ENCODE measurements at places on chromosomes 5 and 9.
A peak's percentile ranks its signal among the peaks of the same experiment; 100 is the strongest.

DNA sequence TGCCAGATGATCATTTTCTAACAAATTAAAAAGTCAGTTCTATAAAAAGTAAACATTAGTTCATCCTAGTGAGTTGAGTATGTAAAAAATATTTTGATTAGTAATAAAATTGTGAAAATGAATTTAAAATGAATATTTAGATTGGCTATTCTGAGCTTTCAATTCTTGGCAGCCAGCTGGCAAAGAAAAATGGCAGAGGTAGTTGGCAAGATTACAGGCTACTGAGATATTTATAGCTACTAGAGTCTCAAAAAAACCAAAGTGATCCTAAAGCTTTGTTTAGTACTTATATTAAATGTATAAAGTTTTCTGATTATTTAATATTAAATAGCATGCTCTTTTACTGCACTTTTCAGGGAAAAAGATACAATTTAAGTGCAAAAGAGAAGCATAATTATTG lies 25.0 kb downstream of the SGTB start:
- no peak for DNase-seq

DNA sequence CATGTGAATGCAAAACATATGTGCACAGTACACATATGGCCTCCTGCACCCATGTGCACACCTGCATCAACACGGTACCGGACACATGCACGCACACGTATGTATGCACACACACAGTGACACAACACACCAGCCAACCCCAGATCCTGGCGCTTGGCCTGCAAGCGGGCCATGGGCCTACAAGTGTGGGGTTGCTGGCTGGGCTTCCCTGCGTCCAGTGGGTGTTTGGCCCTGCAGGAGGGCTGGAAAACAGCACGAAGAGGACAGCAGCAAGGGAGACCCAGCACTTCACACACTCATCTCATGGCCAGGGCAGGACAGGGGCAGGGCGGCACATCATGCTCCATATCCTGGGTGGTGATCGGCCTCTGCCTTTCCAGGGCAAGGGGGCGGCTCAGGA lies 77.7 kb downstream of the COL5A1 start:
- no peak for DNase-seq

- peak; percentile 21 for DNase-seq
Measured at GRCh38 chr9:125240649-125240999, 519 bp downstream of the HSPA5 start.

- no peak for DNase-seq
Measured at GRCh38 chr5:77170-77501, 14.8 kb upstream of the PLEKHG4B start.

GRCh38 chr5:162392336-162392735 lies 324.8 kb downstream of the GABRG2 start:
- DNase-seq = no peak

- no peak for DNase-seq
Measured at GRCh38 chr5:83552275-83552674, 80.7 kb downstream of the VCAN start.

GRCh38 chr9:35746583-35746982 lies 2.4 kb downstream of the GBA2 start:
- DNase-seq = no peak

DNA sequence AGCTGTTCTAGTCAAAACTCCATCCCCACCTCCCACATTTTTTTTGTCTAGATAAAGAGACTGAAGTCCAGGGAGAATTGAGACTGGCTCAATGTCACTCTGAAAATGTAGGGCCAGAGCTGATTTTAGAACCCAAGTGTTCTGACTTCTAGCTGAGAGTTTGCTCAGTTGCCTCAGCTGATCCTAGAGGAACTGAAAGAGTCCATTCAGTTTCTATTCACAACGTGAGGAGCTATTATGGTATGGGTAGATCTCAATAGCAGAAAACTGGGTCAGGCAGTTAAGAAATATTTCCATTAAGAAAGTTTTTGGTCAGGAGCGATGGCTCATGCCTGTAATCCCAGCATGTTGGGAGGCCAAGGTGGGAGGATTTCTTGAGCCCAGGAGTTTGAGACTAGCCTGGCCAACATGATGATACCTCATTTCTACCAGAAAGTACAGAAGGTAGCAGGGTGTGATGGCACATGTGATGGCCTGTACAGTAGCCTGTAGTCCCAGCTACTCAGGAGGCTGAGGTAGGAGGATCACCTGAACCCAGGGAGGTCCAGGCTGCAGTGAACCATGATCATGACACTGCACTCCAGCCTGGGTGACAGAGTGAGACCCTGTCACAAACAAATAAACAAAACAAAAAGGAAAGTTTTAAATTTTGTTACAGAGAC lies 61.7 kb downstream of the GLRA1 start:
- DNase-seq = no peak

DNA sequence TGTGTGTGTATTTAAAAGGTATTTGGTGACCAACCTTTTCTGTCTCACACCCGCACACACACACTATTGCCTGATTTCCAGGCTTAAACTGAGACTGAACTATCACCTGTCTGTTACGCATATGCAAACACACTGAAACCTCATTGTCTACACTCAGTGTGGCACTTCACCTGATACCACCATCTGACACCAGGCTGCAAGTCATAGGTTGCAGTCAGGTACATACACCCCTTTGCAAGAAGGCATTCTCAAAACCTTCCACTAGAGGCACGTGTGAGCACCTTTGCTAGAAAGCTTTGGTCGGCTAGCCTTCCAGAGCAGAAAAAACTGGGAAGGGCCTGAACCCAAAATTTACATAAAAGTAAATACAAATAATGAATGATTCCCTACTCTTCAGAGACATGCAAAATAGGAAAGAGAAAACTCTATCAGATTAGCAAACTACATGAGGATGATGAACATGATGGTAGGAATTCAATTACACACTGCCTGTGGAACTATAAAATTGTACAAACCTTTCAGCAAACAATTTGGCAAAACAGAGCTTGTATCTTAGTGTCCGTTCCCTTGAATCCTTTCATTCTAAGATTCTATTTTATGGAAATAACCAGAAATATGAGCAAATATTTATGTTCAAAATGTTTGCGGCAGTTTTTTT lies 5.9 kb upstream of the FOXD1 start:
- DNase-seq = no peak

- no peak for DNase-seq
Measured at GRCh38 chr5:65334077-65334476, 147.6 kb downstream of the ADAMTS6 start.

- DNase-seq = no peak
Measured at GRCh38 chr5:151708126-151708525, 21.4 kb upstream of the SPARC start.

DNA sequence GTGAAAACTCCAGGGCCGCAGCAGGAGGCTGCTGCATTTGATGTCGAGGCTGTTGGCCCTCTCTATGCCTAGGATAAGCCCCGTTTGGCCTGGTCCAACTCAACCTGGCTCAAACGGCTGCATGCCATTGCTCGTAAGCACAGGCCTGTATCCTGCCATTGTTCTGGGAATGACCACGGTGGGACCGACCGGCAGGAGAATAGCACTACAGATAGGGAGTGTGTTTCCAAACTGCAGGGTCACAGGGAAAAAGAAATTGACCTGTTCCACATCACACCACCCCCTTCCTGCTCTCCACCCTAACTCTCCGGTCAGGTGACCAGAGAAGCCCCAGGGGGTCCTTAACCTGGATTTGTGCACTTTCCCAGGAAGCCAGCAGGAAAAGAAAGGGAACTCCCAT lies 278.7 kb upstream of the KLF4 start:
- no peak for DNase-seq

DNA sequence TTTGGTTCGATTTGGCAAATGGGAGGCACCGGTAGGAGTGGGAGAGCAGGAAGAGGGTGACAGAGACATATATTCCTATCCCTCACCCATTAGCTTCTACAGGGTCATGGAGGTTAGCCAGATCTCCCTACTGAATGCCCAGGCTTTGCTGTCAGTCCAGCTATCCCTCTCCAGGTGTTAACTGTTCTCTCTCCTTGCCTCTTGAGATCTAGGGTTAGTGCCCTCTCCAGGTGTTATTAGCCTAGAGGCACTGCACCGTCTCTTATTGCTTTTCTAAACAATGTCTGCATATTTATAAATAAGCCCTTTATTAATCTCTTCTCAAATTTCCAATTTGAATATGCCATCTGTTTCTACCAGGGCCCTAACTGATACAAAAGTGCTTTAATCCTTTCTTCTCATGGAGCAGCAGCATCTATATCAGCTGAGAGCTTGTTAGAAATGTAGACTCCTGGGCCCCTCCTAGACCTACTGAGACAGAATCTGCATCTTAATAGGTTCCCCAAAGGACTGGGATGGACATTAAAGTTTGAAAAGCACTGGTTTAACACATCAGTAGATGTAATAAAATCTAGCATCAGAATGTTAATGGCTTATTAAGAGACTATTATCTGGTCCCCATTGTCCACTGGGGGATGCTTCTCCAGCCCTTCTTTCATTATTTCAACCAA lies 322.5 kb upstream of the SLC24A2 start:
- DNase-seq = no peak

GRCh38 chr5:14465776-14466175 lies 115.8 kb upstream of the OTULINL start:
- no peak for DNase-seq

DNA sequence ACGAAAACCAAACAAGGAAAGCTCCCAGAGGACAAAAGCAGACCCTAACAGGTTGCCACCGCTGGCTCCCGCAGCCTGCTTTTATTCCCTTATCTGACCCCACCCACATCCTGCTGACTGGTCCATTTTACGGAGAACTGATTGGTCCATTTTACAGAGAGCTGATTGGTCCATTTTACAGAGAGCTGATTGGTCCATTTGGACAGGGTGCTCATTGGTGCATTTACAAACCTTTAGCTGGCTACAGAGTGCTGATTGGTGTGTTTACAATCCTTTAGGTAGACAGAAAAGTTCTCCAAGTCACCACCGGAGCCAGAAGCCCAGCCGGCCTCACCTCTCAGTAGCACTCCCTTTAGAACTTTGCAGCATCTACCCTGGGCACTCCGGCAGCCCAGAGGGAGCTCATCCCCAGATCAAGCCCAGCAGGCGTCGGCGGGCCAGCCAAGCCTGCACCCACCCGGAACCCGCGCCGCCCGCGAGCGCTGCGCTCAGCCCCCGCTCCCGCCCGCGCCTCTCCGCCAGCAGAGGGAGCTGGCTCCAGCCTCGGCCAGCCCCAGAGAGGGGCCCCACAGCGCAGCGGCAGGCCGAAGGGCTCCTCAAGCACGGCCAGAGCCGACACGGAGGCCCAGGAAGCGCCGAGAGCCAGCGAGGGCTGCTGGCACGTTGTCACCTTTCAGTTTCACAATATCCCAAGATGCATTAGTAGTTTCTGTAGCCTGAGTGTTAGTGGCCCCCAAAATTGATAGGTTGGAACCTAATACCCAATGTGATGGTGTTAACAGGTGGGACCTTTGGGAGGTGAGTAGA lies 35.3 kb upstream of the CLPTM1L start:
- DNase-seq = peak; percentile 41

DNA sequence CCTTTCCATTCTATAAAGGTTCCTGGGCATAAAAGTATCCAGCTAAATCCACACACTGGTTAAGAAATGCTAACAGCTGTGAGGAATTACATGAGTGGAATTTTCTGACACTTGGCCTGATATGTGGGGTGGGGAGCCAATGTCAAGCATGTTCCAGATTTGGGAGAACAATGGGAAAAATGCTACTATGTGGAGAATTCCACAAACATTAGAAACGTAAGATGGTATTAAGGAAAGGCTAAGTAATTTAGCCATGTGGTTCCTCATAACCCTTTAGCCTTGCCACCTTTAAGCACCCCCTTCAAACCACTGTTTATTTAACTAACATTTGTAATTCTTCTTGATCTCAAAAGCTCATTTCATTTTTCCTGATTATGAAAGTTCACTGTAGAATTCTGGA lies 149.2 kb downstream of the GNA14 start:
- DNase-seq = no peak

DNA sequence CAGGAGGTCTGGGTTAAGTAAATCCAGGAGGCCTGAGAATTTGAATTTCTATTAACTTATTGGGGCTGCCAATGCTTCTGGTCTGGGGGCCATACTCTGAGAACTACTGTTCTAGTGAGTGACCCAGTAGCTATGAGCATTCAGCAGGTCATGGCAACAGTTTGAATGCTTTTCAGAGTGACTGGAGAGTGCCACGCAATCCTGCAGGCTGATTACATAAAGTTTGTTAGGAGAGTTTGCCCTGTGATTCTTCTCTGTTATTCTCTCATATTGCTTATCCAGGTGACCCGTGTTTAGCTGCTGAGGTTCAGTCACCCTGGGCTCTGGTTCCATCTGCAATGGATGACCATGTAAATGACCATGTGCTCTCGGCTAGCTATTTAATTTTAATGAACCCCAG lies 22.2 kb upstream of the TMED7 start:
- no peak for DNase-seq

DNA sequence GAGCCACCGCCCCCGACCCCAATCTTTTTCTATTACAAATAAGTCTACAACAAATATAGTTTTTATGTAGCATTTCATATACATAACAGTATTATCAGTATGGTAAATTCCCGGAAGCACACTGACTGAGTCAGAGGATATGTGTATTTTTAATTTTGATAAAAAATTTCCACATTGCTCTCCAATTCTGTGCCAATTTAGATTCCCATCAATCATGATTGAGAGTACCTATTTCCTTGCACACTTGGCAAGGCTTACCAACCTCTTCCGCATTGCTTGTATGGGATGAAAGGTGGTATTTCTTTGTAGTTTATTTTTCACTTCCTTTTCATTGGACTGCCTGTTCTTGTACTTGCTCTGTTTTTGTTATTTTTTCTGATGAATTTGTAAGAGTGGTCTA lies 204.6 kb downstream of the RFX3 start:
- no peak for DNase-seq

- no peak for DNase-seq
Measured at GRCh38 chr5:128328007-128328406, 210.0 kb downstream of the FBN2 start.

GRCh38 chr5:15117688-15118087 lies 246.1 kb upstream of the ANKH start:
- no peak for DNase-seq

- DNase-seq = no peak
Measured at GRCh38 chr5:93153461-93153860, 427.6 kb downstream of the NR2F1-AS1 start.

DNA sequence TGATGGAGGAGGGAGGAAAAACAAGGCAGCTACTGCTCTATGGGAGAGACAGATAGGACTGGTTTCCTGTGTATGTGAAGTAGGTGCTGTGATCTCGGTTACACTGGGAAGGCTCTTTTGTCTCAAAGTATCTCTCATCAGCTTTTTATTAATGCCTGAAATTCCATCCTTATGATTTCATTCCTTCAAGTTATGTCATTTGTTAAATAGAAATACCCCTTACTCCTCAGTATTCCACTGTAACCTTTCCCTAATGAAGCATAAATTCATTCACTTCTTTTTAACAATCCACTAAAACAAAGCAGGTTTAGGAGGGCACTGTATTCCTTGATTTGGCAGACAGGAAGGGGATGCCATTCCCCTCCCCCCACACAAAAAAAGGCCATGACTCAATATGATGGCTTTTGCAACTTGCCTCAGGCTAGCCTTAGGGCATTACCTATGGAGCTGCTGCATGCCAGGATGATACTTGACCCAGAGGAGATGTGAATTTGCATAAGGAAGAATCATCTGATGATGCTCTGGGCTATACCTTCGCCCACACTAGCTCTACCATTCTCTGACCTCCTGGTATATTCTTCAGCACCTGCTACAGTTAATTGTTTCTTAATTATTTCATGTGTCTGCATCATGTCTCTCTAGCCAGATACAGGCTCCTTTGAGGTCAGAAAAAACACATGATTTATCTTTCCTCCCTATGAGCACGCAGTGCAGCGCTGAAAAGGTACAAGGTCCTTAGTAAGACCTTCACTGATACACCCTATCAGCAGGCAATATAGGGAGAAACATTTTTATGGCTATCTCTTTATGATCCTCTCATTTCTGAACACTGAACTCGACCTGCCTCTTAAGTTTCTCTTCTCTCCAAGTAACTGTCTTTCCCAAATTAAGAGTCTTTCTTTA lies 26.3 kb downstream of the NR3C1 start:
- no peak for DNase-seq

GRCh38 chr9:120344230-120344629 lies 235.7 kb downstream of the CDK5RAP2 start:
- DNase-seq = no peak
